ENCODE measurements at places on chromosomes 2 and 18. TPM values are rescaled to one million over a fixed set of nuclear protein-coding genes. Genes with fewer than 3 reads are reported as not detected.

DNA sequence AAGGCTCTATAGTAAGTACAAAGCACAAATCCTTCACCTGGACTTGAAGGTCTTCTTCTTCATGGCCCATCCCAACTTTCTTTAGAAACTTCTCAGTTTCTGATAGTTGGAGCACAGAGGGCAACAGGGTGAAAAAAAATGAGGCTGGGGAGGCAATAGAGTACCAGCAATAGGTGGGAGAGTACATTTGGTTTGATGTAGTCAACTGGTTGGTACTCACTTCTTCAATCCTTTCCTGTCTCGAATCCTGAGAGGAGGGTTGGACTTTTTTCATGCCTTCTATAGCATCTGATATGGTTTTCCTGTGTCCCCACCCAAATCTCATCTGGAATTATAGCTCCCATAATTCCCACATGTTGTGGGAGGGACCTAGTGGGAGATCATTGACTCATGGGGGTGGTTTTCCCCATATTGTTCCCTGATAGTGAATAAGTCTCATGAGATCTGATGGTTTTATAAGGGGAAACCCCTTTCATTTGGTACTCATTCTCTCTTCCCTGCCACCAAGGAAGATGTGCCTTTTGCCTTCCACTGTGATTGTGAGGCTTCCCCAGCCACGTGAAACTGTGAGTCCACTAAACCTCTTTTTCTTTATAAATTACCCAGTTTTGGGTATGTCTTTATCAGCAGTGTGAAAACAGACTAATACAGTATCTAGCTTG lies 75.9 kb upstream of the LCLAT1 start:
- peaks cover 14% of the 10 kb centered on the region for H3K4me1 ChIP-seq
- no peak overlapping the region for H3K27ac ChIP-seq
- H3K36me3 ChIP-seq = no peaks in the 10 kb centered on the region

The TUBA3E gene
- total RNA-seq = not detected

DNA sequence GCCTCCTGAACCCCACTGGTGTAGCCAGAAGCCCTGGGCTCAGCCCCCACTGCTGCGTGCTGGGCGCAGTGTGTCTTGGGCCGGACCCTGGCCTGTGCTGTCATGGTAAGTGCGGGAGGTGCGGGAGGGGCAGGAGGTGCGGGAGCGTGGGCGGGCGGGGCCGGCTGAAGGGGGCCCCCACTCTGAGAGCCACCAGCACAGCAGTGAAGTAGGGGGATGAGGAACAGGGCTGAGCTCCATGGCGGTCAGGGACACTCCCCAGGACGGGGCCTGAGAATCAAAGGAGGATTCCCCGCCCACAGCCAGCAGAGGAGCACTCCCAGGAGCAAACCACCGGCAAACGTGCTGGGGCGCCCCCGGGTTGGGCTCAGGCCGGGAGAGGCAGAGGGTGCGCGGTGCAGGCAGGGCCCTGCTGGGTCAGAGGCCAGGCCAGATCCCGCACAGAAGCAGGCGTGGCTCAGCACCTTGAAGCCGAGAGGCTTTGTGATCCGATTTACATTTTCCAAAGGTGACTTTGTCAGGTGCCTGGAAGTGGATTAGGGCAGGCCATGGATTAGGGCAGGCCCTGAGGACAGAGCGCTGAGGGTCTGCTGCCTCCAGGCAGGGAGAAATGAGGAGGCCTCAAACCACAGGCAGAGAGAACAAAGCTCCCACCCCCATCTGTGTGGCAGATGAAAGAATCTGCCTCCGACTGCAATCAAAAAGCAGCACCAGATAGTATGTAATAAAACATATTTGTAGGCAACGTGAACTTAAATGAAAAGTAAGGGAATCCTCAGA lies 152.0 kb upstream of the RAB6C start:
- no peaks in the 10 kb centered on the region for H3K4me1 ChIP-seq
- no peaks in the 10 kb centered on the region for H3K36me3 ChIP-seq
- H3K27me3 ChIP-seq = no peaks in the 10 kb centered on the region
- H3K4me3 ChIP-seq = no peak overlapping the region
- no peak overlapping the region for H3K27ac ChIP-seq

The KIF1A gene
- 14.1 TPM for total RNA-seq

DNA sequence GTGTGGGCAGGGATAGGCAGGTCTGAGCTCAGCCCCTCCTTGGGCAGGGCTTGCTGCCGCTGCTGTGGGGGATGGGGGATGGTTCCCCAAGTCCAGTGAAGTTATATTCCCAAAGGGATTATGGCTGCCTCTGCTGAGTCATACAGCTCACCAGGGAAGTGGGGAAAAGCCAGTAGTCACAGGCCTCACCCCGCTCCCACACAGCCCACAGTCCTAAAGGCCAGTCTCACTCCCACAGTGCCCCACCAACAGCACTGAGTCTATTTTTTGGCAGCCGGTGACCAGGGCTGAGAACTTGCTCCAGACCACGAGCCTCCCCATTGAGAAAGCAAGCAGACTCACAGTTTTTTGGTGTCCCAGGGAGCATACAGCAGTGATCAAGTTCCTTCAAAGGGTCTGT lies 173.3 kb downstream of the OSR1 start:
- H3K27me3 ChIP-seq = no peaks in the 10 kb centered on the region
- no peaks in the 10 kb centered on the region for H3K36me3 ChIP-seq
- no peak overlapping the region for H3K4me3 ChIP-seq
- DNase-seq = no peak
- H3K4me1 ChIP-seq = peaks cover 8% of the 10 kb centered on the region

The DCDC2C gene
- total RNA-seq = not detected

GRCh38 chr18:13451213-13451540 lies 232.6 kb downstream of the LDLRAD4 start:
- H3K27me3 ChIP-seq = no peaks in the 10 kb centered on the region
- H3K4me3 ChIP-seq = no peak overlapping the region
- no peak for DNase-seq
- H3K4me1 ChIP-seq = peaks cover 5% of the 10 kb centered on the region
- no peaks in the 10 kb centered on the region for H3K36me3 ChIP-seq

DNA sequence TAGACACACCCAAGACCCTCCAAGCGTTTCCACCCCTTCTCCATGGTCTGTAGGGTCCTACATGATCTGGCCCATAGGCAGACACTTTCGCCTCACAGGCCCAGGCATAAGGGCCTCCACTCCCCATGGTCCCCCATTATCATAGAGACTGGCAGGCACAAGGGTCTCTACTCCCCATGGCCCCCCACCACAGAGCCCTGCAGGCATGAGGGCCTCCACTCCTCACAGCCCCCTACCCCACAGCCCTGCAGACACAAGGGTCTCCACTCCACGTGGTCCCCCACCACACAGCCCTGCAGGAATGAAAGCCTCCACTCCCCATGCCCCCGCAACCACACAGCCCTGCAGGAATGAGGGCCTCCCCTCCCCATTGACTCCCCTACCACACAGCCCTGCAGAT lies 159.7 kb upstream of the AGAP1 start:
- H3K27ac ChIP-seq = no peak overlapping the region
- no peaks in the 10 kb centered on the region for H3K27me3 ChIP-seq
- no peak overlapping the region for H3K4me3 ChIP-seq

Measured in cardiac muscle cell (in vitro differentiated cells and primary cell).